Activated T-helper 2 cell treated with anti-CD3 and anti-CD28 coated beads, Interferon-gamma antibody, Interleukin-2, Interleukin-4, amounts not matched to agents 10 μg/mL and 5 μg/mL and 100 μg/mL, durations not matched to agents 14 hours and 24 hours and 36 hours (primary cell): ENCODE measurements at places on chromosomes 4 and X.

DNA sequence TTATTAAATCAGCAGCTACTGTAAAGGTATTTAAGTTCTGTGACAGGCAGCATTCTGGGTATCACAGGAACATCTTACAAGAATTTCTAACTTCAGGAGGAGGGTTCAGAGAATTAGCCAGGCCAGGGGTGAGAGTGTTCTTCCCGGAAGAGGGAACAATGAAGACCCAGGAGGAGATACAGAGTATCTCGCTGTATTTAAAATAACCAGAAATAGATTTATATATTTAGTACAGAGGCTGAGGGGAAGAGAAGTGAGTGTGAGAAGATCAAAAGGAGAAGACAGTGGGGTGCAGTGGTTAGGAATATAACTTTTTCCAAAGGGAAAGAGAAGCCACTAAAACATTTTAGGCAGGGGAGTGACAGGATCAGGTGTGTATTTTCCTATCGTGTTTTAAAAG is 186.8 kb downstream of the RAPGEF2 start:
- no peak overlapping the region for H3K27ac ChIP-seq
- peaks cover 2% of the 10 kb centered on the region for H3K27me3 ChIP-seq
- no peak for DNase-seq
- H3K4me1 ChIP-seq = no peaks in the 10 kb centered on the region

GRCh38 chrX:109268340-109268739 is 213.5 kb downstream of the GUCY2F start:
- no peak for DNase-seq
- peaks cover 2% of the 10 kb centered on the region for H3K4me1 ChIP-seq
- H3K4me3 ChIP-seq = no peak overlapping the region
- no peaks in the 10 kb centered on the region for H3K27me3 ChIP-seq

GRCh38 chr4:8379771-8380170 is 60.8 kb downstream of the ACOX3 start:
- H3K27ac ChIP-seq = no peak overlapping the region
- no peak overlapping the region for H3K4me3 ChIP-seq
- no peak for DNase-seq
- H3K36me3 ChIP-seq = no peaks in the 10 kb centered on the region

DNA sequence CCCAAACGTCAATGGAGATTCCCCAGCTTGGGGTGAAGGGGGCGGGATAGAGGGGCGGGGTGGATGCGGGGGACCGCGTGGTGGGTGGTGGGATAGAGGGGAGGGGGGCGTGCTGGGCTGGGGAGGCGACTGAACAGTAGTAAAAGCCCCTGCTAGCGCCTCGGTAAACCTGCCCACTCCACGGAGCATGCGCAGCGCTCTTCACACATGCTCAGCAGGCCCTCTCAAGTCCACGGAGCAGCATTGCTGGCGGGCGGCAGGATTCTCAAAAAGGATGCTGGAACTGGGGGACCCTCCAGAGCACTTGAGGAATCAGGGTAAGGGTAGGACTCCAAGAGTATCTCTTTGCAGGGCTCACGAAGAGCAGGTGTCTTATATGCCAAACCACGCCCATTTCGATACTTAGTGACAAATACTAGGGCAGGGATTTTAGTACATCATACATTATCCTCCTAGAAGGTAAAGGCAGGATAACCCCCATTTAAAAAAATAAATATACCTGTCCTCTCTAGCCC is 378 bp upstream of the RPS6KA6 start:
- H3K36me3 ChIP-seq = no peaks in the 10 kb centered on the region
- H3K27me3 ChIP-seq = peaks cover 14% of the 10 kb centered on the region
- DNase-seq = no peak
- peak overlapping the region; percentile 60 for H3K4me3 ChIP-seq
- no peaks in the 10 kb centered on the region for H3K4me1 ChIP-seq

DNA sequence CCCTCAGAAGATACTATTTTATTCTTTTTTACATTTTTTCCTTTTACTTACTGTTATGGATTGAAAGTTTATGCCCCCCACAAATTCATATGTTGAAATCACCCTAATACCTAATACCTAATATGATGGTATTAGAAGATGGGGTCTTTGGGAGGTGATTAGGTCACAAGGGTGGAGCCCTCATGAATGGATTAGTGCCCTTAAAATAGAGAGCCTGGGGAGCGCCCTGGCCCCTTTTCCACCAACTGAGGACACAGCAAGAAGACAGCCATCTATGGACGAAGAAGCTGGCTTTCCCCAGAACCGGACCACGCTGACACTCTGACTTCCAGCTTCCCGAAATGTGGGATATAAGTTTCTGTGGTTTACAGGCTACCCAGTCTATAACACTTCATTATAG is 58.6 kb upstream of the FAT1 start:
- no peak overlapping the region for H3K27ac ChIP-seq
- no peaks in the 10 kb centered on the region for H3K36me3 ChIP-seq
- H3K4me1 ChIP-seq = no peaks in the 10 kb centered on the region

DNA sequence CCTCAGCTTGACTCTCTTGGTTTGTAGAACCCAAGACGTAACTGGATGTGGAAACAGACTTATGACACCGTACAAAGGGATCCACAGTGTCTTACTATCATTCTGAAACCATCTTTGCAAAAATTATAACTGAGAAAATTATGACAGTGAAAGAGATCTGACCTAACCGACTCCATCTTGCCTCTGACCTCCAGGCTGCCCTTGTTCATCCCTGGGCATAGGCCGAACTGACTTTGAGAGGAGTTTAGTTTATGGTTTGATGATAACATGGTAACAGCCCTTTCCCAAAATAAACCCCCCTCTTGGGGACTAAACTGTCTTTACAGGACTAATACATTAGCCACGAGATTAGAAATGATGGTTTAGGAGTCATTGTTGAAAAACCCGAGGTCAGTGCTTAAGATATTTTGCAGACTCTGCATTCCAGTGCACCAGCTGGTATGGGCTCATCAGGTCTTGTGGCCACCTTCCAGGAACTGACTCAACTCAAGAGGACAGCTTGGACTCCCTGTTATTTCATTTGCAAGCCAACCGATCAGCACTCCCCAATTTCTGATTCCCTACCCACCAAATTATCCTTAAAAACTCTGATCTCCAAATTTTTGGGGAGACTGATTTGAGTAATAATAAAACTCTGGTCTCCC is 49.6 kb downstream of the CASP3 start:
- peaks cover 6% of the 10 kb centered on the region for H3K27me3 ChIP-seq
- no peak overlapping the region for H3K27ac ChIP-seq
- no peak overlapping the region for H3K4me3 ChIP-seq
- no peak for DNase-seq
- H3K36me3 ChIP-seq = peaks cover 9% of the 10 kb centered on the region

- no peaks in the 10 kb centered on the region for H3K4me1 ChIP-seq
- H3K4me3 ChIP-seq = no peak overlapping the region
- no peaks in the 10 kb centered on the region for H3K36me3 ChIP-seq
Measured at GRCh38 chr4:125481334-125482045, 166.7 kb downstream of the FAT4 start.

GRCh38 chrX:122504026-122504425 is 680.1 kb upstream of the GRIA3 start:
- no peaks in the 10 kb centered on the region for H3K4me1 ChIP-seq
- no peak for DNase-seq
- no peak overlapping the region for H3K4me3 ChIP-seq
- H3K27ac ChIP-seq = no peak overlapping the region
- H3K27me3 ChIP-seq = no peaks in the 10 kb centered on the region

DNA sequence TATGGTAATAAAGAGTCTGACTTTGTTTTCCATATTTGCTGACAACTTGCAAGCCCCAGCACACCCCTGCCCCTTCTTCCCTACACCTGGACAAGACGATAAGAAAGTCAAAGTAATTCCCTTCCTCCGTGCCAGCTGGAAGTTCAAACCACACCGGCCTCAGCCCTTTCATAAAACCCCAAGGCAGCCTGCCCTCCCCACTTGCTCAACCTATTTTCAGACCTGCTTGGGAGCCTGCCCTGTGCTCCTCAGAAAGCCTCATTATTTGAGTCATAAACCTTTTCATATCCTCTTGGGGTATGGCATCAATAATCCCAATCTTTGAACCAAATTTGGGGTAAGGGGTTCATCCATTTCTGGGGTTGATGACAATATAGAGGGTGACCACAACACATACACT is 29.5 kb downstream of the NIPAL1 start:
- H3K27me3 ChIP-seq = peaks cover 76% of the 10 kb centered on the region
- H3K4me3 ChIP-seq = no peak overlapping the region
- no peak overlapping the region for H3K27ac ChIP-seq
- no peaks in the 10 kb centered on the region for H3K36me3 ChIP-seq
- no peak for DNase-seq

DNA sequence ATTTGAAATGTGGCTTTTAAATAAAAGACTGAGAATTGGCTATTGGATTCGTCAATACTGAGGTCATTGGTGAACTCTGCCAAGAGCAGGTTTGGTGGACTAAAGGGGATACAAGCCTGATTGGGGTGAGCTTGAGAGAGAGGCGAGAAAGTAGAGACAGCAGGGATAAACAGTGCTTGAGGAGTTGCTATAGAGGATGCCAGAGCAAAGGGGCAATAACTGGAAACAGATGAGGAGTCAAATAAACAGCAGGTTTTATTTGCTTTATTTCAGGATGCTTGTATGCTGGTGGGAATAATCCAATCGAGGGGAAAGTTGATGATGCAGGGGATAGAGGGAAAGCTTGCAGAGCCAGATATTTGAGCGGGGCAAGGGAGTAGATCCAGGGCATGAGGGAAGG is 24.0 kb upstream of the ANXA3 start:
- no peak overlapping the region for H3K27ac ChIP-seq

DNA sequence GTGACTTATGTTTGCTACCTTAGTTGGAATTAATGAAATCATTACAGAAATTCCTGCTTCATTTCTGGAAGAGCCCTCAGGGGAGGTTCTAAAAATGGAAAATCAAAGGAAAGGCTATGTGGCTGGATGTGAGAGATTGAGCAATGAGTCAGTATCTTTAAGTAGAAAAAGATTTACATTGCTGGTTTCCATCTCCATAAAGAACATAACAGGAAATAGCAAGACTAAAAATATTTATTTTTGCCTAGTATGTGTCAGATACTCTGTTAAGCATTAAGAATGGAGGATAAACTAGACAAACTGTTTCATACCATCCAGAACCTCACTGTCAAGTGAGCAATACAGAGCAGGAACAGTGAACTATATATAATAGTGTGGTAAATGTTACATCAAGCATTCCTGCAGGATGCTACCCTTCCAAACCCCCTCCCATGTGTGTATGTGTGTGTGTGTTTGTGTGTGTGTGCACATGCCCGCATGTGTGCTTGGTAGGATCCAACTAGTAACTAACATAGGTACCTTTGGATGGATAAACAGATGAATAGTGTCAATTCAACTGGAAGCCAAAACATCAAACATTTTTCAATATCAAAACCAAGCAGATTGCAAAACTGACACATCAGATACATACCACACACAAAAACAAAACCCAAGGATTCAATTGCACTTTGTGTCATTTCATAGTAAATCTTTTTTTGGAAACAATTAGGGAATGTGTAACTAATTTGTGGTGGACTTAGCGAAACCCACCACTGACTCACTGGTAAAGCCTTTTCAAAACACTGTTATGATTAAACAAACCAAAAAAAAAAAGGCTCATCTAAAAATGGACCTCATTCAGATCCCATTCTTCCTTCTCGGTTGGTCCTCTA is 223.4 kb downstream of the SHROOM3 start:
- no peak overlapping the region for H3K27ac ChIP-seq
- H3K4me1 ChIP-seq = no peaks in the 10 kb centered on the region
- no peaks in the 10 kb centered on the region for H3K36me3 ChIP-seq
- H3K27me3 ChIP-seq = peaks cover 2% of the 10 kb centered on the region
- H3K4me3 ChIP-seq = no peak overlapping the region

DNA sequence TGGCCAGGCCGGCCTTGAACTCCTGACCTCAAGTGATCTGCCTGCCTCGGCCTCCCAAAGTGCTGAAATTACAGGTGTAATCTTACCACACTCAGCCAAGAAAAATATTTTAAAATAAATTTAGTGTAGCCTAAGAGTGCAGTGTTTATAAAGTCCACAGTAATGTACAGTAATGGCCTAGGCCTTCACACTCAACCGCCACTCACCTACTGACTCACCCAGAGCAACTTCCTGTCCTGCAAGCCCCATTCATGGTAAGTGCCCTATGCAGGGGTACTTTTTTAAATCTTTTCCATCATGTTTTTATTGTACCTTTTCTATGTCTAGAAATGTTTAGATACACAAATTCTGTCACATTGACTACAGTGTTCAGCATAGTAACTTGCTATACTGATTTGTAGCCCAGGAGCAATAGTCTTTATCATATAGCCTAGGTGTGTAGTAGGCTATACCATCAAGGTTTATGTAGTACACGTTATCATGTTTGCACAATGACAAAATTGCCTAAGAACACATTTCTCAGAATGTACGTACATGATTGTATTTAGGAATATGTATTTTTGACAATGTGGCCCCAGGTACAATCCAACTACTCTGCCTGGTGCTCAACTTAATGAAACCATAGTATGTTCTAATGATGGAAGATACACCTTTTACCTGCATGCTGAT is 455.2 kb downstream of the PCDH7 start:
- no peaks in the 10 kb centered on the region for H3K4me1 ChIP-seq
- DNase-seq = no peak
- H3K4me3 ChIP-seq = no peak overlapping the region
- no peaks in the 10 kb centered on the region for H3K27me3 ChIP-seq
- no peak overlapping the region for H3K27ac ChIP-seq

DNA sequence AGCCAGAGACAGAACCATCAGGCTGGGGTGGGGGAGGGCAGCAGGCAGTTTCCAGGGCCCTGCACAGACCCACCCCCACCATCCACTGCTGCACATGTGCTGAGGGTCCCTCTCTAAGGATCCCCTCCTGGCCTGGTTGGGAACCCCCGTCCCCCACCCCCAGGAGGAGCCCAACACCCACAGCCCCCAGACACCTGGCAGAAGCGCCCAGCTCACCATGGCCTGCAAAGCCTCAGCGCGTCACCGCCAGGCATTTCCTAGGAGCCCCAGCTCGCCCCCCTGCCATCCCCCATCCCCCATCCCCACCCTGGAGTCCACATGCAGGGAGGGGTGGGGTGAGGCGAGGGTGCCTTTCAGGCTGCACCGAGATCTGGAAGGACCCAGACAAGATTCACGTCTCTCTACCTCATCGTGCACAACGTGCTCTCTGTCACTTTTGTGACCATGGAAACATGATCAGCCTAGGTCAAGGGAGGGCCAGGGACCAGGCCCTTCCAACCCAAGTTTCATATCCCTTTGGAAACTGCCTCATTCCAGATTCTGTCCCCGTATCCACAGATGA is 9.3 kb downstream of the MXD4 start:
- H3K36me3 ChIP-seq = no peaks in the 10 kb centered on the region
- no peak overlapping the region for H3K27ac ChIP-seq
- no peak for DNase-seq
- no peaks in the 10 kb centered on the region for H3K27me3 ChIP-seq
- H3K4me1 ChIP-seq = no peaks in the 10 kb centered on the region
- no peak overlapping the region for H3K4me3 ChIP-seq
